ENCODE measurements at places on chromosomes 6 and 20.

DNA sequence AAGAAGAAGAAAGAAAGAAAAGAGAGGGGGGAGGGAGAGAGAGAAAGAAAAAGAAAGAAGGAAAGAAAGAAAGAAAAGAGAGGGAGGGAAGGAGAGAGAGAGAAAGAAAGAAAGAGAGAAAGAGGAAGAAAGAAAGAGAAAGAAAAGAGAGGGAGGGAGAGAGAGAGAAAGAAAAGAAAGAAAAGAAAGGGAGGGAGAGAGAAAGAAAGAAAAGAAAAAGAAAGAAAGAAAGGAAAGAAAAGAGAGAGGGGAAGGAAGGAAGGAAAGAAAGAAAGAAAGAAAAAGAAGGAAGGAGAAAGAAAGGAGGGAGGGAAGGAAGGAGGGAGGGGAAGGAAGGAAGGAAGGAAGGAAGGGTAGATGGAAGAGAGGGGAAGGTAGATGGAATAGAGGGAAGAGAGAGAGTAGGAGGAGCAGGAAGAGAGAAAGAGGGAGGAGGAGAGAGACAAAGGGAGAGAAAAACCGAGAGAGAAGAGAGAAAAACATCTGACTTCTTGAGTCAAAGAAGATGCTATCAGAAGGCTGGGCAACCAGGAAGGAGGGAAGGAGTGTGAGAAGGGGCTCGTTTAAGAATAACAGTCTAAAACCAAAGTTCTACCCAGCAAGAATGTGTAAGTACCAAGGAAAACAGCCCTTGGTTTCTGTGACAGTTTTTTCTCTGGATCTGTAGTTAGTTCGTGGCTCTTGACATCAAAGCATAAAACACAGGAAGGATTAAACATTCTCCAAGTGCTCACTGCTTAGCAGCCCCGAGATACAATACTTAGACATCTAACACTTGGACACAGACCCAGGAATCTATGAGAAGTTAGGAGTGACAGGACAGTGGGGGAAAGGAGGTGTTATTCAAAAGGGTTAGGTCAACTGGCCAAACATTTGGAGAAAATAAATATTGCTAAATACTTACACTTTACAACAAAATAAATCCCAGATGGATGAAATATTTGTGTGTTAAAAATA, 131.9 kb upstream of the STMND1 start:
- DNase-seq: no peak

DNA sequence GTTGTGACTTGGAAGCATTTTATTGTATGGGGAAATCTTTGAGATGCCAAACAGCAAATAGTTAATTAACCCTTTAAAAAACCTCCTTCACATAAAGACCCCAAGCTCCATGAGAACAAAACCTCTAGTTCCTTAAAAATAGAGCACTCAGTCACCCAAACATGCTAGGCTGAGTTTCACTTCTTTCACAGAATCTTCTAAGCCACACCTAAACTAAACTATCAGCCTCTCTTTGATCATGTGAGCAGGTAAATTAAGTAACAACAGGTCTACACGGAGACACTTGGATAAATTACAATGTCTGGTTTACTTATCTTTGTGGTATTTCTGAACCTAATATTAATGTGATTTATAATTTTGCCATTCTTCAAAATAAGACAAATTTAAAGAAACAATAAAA, 205.2 kb upstream of the MARCKS start:
- no peak for DNase-seq

GRCh38 chr6:84260926-84261325, 33.5 kb upstream of the CEP162 start:
- no peak for DNase-seq

DNA sequence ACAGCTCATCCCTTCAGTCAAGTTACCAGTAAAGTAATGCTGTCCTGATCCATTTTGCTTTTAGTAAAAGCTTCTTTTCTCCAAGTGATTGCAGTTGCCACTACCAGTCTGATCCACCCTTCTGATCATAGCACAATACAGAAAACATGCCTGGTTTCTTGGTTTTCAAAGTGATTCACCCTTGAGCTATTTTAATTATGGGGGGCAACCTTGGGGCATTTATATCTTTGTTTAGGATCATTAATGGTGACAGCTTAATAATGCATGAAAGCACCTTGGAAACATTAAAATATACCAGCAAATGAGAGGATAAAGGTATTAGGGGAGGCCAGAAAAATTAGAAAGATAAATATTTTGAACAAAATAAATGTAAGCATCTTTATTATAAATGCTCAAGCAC, 38.4 kb downstream of the LRRC1 start:
- DNase-seq: no peak

GRCh38 chr6:43914272-43915147, 144.5 kb downstream of the VEGFA start:
- no peak for DNase-seq
